Liver (tissue), 10 donors: ENCODE measurements at places on chromosomes 2 and 18. TPM values are rescaled to one million over a fixed set of nuclear protein-coding genes. Genes with fewer than 3 reads are reported as not detected.

Gene LRP2
- 0.19 TPM for total RNA-seq

Gene FLACC1
- total RNA-seq = 7.1 TPM

Gene TWIST2
- 0.19 TPM for total RNA-seq

Gene FARP2
- total RNA-seq = 17.8 TPM

Gene CABLES1
- total RNA-seq = 4.0 TPM

Gene C2orf78
- total RNA-seq = not detected

Gene CLEC4F
- 0.19 TPM for total RNA-seq

DNA sequence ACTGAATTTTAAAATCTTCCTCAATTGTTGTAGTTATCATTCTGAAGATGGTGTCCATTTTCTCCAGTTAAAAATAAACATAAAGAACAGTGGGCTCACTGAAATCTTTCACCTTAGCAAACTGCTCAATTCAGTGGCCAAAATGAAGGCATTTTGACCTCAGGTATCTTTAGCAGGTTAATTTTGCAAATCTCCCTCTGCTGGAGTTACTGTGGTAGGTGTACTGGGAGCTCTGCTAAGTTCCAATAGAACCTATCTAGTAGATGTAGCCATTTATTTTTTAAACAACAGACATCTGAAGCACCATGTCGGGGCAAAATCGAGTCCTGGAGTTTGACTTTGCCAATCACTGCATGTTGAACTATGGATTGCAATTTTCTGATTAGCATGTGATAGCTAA is 177.1 kb downstream of the IRS1 start:
- no peaks in the 10 kb centered on the region for H3K27me3 ChIP-seq
- no peak for DNase-seq
- H3K4me3 ChIP-seq = no peak overlapping the region
- H3K27ac ChIP-seq = no peak overlapping the region
- H3K36me3 ChIP-seq = no peaks in the 10 kb centered on the region
- peaks cover 10% of the 10 kb centered on the region for H3K4me1 ChIP-seq

DNA sequence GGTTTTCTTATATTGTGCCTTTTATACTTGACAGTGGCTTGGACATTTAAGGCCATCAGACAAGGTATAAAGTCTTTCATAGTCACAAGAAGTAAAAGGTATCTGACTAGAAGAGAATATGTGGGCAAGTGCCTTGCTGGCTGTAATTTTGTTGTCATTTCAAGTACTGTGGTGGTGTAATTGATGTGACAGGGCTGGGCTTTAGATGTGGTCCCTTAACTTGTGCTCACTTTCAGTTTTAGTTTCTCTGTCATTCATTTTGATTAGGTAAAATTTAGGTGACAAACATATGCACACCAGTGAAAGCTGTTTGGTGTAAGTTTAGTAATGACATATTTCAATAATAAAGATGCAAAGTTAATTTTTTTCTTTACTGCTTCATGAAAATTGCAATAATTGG is 31.2 kb upstream of the TBR1 start:
- H3K4me3 ChIP-seq = no peak overlapping the region
- no peaks in the 10 kb centered on the region for H3K4me1 ChIP-seq
- H3K27ac ChIP-seq = no peak overlapping the region
- no peaks in the 10 kb centered on the region for H3K36me3 ChIP-seq

DNA sequence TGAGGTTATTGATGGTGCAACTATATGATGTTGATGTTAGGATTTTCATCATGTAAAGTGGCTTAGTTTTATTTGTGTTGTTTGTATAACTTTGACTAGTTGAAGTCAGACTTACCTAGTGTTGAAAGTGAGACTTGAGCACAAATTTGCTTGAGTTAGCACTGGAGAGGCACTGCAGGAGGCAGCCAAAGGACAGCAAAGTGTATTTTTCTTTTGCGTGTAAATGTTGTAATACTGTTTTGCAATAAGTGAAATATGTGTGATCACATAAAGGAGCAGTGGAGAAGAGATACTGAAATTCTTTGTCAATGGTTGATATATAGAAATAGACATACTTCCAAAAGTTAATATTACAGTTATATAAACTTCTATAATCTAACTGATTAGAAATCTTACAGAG is 332.0 kb upstream of the RAB12 start:
- no peaks in the 10 kb centered on the region for H3K4me1 ChIP-seq
- no peaks in the 10 kb centered on the region for H3K36me3 ChIP-seq
- no peak for DNase-seq

DNA sequence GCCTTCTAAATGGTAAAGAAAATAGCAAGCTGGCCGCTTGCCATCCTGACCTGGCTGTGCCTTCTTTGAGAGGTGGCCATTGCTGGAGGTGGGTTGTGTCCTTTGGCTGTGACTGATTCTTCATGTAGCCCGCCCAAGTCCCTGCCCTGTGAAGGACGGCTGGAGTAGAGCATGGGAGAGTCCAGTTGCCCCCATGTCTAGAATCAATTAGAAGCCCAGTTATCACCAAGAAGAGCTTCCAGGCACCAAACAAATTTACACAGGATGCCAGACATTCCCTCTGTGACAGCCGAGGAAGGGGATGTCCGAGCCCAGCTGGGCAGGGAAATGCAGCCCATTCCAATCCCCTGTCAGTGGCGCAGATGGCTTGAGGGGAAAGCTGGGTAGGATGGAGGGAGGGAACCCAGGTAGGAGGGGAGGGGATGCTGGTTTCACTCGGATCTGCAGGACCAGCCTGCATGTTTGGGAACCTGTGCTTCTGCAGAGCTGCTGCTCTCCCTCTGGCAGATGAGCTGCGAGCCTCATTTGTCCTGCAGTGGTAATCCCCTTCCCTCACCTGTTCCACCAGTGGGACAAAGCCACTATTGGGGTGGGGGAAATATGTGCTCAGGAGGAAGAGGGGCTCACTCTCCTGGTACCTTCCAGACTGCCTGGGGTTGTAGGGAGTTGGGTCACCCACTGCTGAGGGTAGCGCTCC is 25.7 kb upstream of the ASB18 start:
- no peaks in the 10 kb centered on the region for H3K27me3 ChIP-seq
- no peak overlapping the region for H3K27ac ChIP-seq
- H3K36me3 ChIP-seq = no peaks in the 10 kb centered on the region
- no peak overlapping the region for H3K4me3 ChIP-seq

DNA sequence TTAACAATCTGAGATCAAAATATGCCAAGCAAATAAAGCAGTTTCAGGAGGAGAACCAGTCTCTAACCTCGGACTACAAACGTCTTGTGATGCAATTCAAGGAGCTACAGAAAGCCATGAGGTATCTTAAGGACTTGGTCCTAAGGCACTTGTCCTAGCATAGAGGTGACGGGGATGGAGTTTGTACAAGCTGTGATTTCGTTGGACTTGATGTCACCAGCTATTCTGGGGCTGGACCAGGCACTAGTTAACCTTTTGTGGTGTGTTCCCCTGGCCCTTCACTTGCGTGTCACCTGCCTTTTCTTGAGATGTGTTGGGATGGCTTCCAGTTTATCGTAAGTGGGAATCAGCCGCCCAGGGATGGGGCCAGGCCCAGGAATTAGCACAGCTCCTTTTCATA is 33.7 kb downstream of the OTOF start:
- no peaks in the 10 kb centered on the region for H3K36me3 ChIP-seq
- no peak for DNase-seq
- no peak overlapping the region for H3K27ac ChIP-seq
- no peaks in the 10 kb centered on the region for H3K27me3 ChIP-seq
- H3K4me1 ChIP-seq = no peaks in the 10 kb centered on the region

GRCh38 chr18:42305869-42306593 is 351.0 kb downstream of the PIK3C3 start:
- no peak overlapping the region for H3K27ac ChIP-seq
- H3K36me3 ChIP-seq = no peaks in the 10 kb centered on the region
- H3K4me1 ChIP-seq = no peaks in the 10 kb centered on the region
- H3K27me3 ChIP-seq = no peaks in the 10 kb centered on the region
- H3K4me3 ChIP-seq = no peak overlapping the region

DNA sequence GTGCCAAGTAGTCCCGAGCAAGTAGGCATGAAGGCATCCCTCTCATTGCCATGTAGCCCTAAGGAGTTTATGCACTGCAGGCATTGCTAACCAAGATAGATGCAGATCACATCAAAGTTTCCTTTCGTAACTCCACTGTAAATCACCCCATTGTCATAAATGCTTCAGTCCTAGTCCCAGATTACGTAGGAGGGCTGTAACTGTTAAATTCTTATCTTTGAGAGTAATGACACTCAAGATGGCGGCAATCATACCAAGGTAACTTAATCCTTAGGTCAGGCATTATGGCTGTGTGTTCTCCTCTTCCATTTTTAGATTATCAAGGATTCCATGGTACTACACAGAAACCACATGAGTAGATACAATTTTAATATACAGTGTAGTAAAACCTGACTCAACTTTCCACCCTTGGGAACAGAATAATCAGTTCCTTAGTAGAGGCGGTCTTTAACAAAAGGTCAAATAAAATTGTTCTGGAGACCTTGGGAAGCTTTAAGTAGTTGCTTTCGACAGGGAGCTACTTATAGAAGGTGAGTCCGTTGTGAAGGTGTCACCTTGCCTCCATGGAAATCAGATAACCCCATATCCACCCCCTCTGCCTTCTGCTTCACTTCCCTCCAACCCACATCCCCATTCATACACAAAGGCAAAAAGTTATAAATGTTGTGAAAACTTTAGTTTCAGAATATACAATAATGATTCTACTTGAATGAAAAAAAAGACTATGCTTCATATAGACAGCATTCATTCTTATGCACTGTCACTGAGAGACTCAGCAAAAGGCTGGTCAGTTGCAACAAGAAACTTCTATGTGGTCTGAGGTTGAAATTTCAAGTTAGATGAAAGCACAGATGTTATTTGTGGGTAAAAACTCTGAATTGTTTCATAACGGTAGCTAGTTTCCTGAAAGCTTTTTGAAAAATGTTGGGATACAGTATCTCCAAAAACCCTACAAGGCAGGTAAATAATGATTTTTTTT is 64.8 kb upstream of the GALNT5 start:
- no peaks in the 10 kb centered on the region for H3K27me3 ChIP-seq
- no peaks in the 10 kb centered on the region for H3K4me1 ChIP-seq
- no peak for DNase-seq
- no peak overlapping the region for H3K4me3 ChIP-seq
- H3K36me3 ChIP-seq = no peaks in the 10 kb centered on the region

- H3K4me3 ChIP-seq = no peak overlapping the region
- no peaks in the 10 kb centered on the region for H3K4me1 ChIP-seq
- H3K36me3 ChIP-seq = no peaks in the 10 kb centered on the region
- DNase-seq = no peak
- H3K27me3 ChIP-seq = no peaks in the 10 kb centered on the region
- H3K27ac ChIP-seq = no peak overlapping the region
Observed at GRCh38 chr2:235908826-235909225, 259.4 kb downstream of the GBX2 start.

GRCh38 chr2:169221745-169222369 is 140.5 kb downstream of the LRP2 start:
- H3K4me3 ChIP-seq = no peak overlapping the region
- H3K27me3 ChIP-seq = no peaks in the 10 kb centered on the region
- H3K4me1 ChIP-seq = no peaks in the 10 kb centered on the region
- no peak overlapping the region for H3K27ac ChIP-seq
- DNase-seq = no peak

GRCh38 chr2:109411640-109412325 is 202.0 kb downstream of the SEPTIN10 start:
- no peaks in the 10 kb centered on the region for H3K27me3 ChIP-seq
- H3K4me1 ChIP-seq = no peaks in the 10 kb centered on the region
- H3K4me3 ChIP-seq = no peak overlapping the region
- no peak overlapping the region for H3K27ac ChIP-seq
- H3K36me3 ChIP-seq = no peaks in the 10 kb centered on the region

GRCh38 chr18:21129566-21130216 is 18.1 kb upstream of the ROCK1 start:
- no peak overlapping the region for H3K27ac ChIP-seq
- H3K4me3 ChIP-seq = no peak overlapping the region
- H3K27me3 ChIP-seq = no peaks in the 10 kb centered on the region
- no peaks in the 10 kb centered on the region for H3K4me1 ChIP-seq
- DNase-seq = no peak

DNA sequence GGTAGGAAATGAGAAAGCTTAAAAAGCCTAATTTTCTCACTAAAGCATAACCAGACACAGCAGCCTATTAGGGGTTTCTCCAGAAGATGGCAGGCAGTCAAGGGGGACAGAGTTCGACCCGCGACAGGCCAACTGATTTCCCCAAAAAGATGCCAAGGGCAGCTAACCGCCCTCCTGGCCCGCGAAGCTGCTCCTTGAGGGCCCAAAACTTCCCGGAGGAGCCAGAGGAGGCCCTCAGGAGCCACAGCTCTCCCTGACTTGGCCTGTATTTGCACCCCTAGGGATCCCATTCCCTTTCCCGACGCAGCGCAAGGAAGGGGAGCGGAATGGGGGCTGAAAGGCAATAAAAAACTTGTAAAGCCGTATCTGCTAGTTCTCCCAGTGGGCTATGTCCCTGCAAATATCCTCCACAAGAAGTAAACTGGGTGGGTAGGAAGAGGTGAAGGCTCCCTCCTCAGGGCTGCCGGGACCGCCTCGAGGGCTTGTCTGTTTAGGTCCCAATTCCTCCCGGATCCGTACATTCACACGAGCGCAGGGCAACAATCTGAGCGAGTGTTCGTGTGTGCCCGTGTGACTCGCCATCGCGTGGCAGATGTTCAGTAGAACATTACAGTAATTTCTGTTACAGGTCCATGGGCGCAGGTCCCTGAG is 756 bp upstream of the NAGK start:
- H3K4me1 ChIP-seq = peaks cover 29% of the 10 kb centered on the region
- DNase-seq = no peak

DNA sequence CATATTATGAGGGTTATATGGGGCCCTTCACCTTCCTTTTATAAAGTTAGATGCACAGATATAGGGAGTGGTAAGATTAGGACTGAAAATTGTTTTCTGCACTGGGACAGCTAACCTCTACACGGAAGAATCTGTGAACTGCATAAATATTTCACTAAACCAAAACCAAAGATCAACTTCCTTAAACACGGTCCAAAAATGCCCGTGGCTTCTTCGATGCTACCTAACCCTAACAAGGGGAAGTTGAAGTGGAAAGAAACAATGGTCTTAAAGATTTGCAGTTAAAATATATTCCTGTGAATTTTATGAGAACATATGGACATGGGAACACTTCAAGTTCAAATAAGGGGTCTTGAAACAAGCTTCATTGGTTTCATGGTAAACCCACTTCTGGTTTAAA is 33.3 kb upstream of the PAX3 start:
- no peaks in the 10 kb centered on the region for H3K4me1 ChIP-seq
- no peaks in the 10 kb centered on the region for H3K36me3 ChIP-seq
- no peak overlapping the region for H3K27ac ChIP-seq
- DNase-seq = no peak
- H3K27me3 ChIP-seq = peaks cover 3% of the 10 kb centered on the region
- H3K4me3 ChIP-seq = no peak overlapping the region

DNA sequence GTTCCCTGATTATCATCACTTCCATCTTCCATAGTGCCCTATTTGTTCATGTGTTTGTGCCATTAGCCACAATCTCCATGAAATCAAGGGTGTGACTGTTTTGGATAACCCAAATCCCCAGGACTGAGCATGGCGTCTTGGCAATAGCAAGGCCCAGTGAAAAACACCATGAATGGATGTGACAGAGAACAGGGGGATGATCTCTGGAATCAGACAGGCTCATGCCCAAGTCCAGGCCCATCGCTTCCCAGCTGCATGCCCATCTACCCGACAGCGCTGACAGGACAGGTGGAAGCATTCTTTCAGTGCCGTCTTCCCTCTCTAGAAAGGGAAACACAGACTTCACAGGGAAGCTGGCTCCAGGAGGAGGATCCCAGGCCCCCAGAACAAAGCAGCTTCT is 50.0 kb downstream of the HDLBP start:
- H3K4me3 ChIP-seq = no peak overlapping the region
- no peaks in the 10 kb centered on the region for H3K27me3 ChIP-seq

GRCh38 chr2:96308248-96308647 is 2.9 kb upstream of the SNRNP200 start:
- no peaks in the 10 kb centered on the region for H3K36me3 ChIP-seq
- DNase-seq = no peak
- H3K27me3 ChIP-seq = no peaks in the 10 kb centered on the region
- no peak overlapping the region for H3K4me3 ChIP-seq
- no peak overlapping the region for H3K27ac ChIP-seq
